NCI-H460 (cell line): ENCODE measurements at places on chromosomes 2 and 18. TPM values are rescaled to one million over a fixed set of nuclear protein-coding genes. Genes with fewer than 3 reads are reported as not detected.

DNA sequence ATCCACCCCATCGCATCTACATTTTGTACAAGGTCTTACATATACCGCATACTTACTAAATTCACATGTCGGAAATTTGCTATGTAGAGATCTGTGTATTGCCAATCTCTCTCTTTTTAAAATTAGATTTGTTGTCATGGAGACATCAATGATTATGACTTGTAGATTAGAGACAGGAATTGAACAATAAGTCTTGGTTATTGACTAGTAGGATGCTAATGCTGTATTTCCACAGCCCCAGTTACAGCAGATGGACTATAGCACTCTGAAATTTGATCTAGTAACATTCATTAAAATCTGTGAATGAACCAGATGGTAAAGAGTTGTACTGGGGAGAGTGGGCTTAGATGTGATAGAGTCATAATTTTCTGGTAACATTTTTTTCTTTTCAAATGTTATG is 805.7 kb downstream of the SLC4A3 start:
- no peak for DNase-seq

DNA sequence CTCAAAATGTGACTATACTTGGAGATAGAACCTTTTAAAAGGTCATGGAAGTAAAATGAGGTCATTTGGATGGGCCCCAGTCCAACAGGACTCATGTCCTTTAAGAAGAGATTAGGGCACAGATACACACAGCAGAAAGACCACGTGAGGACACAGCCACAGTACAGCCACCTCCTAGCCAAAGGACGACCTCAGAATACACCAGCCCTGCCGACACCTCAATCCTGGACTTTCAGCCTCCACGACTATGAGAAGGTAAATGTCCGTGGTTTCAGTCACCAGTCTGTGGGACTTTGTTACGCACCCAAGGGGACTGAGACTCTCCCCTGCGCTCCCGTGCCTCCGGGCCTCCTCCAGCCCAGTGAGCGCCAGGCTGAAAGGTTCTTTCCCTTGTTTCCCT is 30.2 kb upstream of the HPCAL1 start:
- DNase-seq: no peak

DNA sequence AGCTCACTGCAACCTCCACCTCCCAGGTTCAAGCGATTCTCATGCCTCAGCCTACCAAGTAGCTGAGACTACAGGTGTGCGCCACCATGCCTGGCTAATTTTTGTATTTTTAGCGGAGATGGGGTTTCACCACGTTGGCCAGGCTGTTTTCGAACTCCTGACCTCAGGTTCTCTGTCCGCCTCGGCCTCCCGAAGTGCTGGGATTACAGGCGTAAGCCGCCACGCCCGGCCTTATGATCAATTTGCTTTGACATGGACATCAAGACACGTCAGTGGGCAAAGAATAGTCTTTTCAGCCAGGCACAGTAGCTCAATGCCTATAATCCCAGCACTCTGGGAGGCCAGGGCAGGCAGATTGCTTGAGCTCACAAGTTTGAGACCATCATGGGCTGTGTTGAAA is 48.0 kb upstream of the CABYR start:
- no peak for DNase-seq

DNA sequence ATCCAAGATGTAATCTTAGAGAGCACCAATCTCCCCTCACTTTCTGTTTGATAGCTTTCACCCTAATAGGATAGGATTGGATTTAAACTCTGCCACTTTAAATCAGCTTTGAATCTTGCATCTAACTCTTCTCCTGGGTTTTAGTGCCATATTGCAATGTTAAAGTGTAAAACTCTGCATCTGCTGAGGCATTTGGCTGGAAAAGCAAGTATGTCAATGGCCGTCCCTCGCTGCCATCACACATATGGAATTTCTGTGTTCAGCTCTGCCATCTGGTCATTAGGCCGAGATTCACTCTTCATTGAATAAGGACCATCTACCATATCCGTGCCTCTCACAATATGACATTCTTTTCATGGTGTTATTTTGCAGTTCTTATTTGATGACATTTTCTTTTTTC is 728.1 kb upstream of the PIK3C3 start:
- no peak for DNase-seq

GRCh38 chr18:61127714-61128467 is 205.3 kb upstream of the CDH20 start:
- DNase-seq: no peak

- DNase-seq: no peak
Observed at GRCh38 chr2:3503483-3503882, 15.8 kb downstream of the ADI1 start.

DNA sequence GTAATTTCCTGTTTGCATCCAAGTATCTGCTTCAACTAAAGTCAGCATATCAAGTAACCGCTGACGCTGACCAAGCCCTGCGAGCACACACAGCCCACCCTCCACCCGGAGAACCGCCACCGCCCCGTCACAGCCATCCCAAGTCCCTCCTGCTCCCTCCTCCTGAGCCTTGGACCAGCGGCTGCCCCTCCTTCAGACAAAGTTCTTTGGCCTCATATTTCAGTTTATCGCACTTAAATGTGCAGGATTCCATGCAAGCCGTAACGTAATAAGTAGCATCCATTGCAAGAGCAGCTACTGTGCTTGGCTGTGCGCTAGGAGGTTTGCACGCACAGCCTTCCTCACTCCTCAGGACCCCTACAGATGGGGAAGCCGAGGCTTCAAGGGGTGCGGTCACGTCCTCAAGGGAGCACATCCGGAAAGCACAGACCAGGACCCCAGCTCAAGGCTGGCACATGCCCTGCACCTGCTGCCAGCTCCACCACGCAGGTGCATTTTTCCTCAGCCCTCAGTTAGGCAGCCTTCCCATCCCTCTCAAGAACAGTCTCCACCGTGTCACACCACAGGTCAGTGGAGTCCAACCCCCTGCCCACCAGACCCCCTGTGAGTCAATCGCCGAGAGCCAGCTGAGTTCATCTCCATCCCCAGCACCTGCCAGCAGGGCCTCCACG is 17.1 kb downstream of the PXDN start:
- no peak for DNase-seq

DNA sequence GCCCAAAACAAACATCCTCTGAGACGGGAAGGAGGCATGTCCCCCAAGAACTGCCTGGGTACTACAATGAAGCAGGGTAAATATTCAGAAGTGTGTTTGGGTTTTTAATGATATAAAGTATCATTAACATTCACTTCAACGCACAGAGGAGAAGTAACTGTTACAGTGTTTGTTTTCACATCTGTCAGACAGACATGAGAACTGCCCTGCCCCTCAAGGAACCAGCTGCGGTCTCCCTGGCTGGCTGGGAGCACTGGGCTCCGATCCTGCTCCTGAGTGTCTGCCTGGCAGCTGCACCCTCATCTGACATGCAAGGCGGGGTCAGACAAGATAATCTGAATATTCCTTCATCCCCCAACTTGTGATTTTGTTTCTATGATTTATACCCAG is 75.6 kb downstream of the MBP start:
- DNase-seq: no peak

GRCh38 chr2:44572196-44572900 is 210.6 kb downstream of the CAMKMT start:
- DNase-seq: no peak

DNA sequence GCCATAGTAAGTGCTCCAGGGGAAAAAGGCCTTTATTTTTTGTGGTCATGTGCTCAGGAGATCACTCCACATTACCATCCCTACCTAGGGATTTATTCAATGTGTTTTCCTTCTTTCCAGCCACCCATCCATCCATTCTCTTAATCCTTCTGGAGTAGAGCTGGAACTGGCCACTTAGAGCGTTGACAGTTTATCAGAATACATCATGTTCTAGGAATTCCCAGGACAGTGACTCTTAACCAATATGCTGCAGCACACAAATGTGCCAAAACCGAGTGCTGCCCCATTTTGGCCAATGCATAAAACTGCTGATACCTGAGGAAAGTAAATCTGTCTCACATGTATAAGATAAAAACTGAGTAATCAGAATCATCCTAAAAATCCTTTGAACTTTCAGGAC is 63.7 kb downstream of the FARSB start:
- no peak for DNase-seq

- no peak for DNase-seq
Observed at GRCh38 chr18:72866901-72867745, 664 bp downstream of the NETO1 start.

DNA sequence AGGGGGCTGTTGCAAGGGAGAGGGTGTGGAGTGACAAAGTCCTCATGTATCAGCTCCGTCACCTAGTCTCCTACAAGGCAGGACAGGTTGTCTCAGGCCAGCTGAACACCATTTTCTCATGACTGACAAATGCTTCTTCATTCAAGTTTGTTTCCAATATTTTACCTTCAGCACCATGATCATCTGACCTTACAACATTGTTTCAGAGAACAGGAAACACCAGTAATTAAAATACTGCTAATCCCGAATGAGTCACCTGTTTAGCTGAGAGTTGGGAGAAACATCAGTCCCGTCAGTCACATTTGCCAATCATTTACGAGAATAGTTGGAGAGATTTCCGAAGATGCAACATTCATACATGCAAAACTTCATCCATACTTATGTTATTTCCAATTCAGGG is 25.7 kb upstream of the SP5 start:
- no peak for DNase-seq

- DNase-seq: no peak
Observed at GRCh38 chr2:648476-649424, 28.5 kb downstream of the TMEM18 start.

CAPG gene
- 95.1 and 95.2 TPM in 2 replicates for total RNA-seq

GLI2 gene
- 1.9 and 7.9 TPM in 2 replicates for total RNA-seq
